LoVo (cell line): ENCODE measurements at places on chromosomes 7 and 10.

DNA sequence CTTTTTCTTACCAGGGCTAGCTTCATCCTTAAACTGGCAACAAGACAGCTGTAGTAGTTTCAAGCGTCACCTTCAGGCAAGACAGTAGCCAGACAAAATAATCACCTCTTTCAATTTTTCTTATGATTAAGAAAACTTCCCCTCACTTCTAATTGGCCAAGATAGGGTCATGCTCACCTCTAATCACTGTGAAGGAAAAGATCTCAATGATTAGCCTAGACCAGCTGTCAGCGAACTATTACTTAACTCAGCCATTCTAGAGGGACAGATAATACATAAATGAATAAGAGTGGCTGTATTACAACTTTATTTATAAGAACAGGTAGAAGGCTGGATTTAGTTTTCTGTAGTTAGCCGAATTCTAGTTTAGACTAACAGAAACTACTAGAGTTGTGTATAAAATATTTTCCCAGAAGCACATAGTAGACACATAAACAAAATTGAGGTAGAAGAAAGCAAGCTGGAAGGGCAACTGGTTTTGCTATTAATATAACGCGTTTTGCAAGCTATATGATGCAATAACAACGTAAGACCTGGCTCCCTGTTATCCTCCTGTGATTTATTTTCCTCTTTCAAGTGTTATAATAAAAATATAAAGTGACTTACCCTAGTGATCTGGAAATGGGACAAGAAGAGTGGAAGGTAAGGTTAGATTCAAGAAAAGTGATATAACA, 64.3 kb downstream of the ELAPOR2 start:
- no peak for DNase-seq

DNA sequence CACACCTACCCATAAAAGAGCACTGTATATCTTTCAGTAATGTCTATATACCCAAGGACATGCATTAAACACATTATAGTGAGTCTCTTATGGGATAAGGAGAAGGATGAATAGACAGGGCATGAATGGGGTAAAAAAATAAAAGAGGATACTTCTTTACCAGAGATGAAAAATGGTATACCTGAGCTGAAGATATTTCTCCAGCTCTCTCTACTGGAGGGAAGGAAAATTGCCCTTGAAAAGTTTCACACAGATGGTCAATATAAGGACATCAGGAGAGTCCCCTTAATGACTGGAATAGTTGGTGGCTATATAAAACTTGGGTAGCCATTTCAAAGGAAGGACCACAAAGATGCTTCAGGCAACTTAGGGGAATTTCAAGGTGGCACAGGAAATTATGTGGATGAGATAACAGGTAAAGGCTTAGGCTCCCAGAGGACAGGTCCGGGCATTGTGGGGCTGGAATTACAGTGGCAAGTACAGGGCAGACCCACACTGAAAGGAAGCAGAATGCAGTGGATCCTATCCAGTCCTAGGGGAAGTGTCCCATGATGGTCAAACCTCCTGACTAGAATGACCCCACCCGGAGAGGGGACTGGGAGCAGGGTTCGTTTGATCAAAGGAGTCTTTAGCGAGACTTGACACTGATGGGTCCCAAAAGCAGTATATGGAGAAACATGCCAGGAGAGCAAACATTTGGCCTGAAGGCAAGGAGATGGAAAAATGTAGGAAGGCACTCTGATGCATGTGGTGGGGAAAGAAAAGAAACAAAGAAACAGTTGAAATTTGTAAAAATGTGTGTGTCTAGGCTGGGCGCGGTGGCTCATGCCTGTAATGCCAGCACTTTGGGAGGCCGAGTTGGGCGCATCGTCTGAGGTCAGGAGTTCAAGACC, 35.6 kb downstream of the PLAU start:
- no peak for DNase-seq

- DNase-seq = no peak
Observed at GRCh38 chr10:10961072-10961471, 56.6 kb upstream of the CELF2 start.

- no peak for DNase-seq
Observed at GRCh38 chr10:75922435-75922834, 491.0 kb downstream of the LRMDA start.

- DNase-seq = no peak
Observed at GRCh38 chr7:118250860-118251494, 26.5 kb downstream of the ANKRD7 start.

- DNase-seq = no peak
Observed at GRCh38 chr10:74227697-74228424, 76.8 kb downstream of the ADK start.

DNA sequence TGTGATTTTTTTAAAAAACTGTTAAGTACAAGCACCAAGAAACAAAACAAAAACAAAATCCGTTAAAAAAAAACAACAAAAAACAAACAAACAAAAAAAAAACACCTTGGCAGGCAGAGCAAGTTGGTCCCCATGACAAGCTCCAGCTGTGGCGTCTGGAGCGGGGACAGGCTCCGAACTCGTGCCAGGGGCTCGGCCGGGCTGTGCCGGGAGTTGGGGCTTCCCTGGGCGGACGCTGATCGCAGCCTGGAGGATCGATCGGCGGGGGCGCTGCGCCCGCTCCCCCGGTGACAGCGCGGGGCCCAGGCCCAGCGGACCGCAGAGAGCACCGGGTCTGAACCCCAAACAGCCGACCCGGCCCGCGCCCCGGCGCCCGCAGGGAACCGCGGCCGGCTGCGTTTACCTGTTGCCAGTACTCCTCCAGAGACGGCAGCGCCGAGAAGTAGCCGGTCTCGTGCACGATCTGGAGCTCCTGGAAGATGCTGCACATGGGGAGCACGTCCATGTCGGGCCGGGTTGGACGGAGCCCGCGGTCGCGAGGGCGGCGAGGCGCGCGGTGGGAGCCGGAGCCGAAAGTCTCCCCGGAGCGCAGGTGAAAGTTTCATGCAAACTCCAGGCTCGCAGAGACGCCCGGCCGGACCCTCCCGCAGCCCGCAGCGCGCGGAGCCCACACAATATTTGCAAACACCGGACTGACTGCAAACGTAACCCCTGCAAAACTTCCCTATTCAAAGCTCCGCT, at the start of gene KLF6:
Gene KLF6, minus strand, starts transcription at position 700 of the 741 bp plus-strand sequence. Its CDS starts 195 bp downstream, at position 505.
- DNase-seq = no peak

- DNase-seq = peak; percentile 63
Observed at GRCh38 chr7:1466524-1467271, 7.4 kb upstream of the MICALL2 start.

DNA sequence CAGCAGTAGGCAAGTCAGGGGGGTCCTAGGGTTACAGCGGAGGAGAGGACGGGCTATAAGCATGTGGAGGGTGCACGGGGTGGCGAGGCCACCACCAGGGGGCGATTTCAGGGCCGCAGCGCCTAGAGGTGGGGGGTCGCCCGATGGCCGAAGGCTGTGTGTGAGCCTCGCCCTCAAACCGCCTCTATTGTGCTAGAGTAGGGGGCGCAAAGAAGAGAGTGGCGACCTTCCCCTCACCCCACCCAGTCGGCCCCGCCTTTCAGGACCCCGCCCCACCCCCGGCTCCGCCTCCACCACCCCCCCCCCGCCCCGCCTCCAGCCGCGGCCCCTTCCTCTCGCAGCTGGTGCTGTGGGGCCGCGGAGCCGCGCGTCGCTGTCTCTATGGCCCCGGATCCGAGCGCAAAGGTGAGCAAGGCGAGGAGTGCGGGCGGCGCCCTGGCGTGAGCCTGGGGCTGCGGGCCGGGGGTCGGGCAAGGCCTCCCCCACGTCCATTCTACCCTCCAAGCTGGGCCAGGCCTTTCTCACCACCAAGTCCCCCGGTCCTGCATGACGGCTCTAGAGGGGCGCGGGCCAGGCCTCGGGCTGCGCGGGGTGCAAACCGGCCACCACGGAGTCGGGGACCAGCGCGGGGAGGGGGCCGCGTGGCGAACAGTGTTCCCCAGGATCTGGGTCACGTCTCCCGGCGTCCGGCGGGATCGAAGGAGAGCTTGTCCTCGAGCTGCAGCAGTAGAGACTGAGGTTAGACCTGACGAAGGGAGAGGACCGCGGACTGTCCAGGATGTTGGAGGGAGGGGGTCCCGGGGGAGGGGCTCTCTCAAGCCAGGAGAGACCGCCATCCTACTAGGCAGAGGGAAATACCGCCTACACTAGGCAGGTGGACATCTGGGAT, at the start of gene SEMA4G:
Gene SEMA4G, plus strand, starts transcription at position 318 of the 889 bp plus-strand sequence. CDS start 3,409 bp downstream, outside the sequence.
- DNase-seq = peak; percentile 46

GRCh38 chr10:115539142-115539762, 446.1 kb downstream of the ATRNL1 start:
- no peak for DNase-seq

DNA sequence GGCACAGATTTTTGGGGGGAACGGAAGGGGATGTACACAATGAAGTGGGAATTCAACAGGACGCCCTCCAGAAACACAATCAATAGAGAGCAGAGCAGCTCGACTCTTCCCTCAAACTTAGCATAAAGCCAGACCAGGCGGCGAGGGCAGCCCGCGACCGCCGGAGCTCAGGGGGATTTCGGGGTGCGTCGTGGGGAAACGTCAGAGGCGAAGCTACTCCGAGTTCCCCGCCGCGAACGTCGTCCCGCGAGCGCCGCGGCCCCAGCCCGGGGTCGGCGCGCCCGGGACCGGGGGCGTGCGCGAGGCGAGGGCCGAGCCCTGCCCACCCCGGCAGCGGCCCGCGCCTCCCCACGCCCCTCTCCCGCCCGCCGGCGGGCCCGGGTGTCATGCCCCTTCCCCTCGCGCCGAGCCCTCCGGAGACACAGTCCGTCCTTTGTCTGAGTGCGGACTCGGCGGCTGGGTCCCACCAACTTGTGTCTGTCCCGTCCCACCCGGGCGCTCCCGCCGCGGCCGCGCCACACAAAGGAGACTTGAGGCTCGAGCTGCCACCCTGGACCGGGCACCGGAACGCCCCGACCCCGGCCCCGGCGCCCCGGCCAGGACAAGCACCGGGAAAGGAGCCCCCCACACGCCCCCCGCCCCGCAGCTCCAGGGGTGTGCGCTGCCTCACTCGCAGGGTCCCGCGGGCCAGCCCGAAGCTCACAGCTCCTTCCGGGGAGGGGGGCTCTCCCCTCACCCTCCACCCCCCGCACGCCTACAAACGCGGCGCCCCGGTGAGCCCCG, 634 bp downstream of the EZH2 start:
- peak; percentile 11 for DNase-seq

- peak; percentile 86 for DNase-seq
Observed at GRCh38 chr7:116951366-116952292, 1.7 kb upstream of the ST7 start.

GRCh38 chr10:127563718-127564553, 14.8 kb downstream of the NPS start:
- DNase-seq = no peak

- no peak for DNase-seq
Observed at GRCh38 chr7:96033009-96033598, 260.8 kb downstream of the DYNC1I1 start.
